ENCODE measurements at places on chromosomes 12 and 14.

- no peak for DNase-seq
Measured at GRCh38 chr12:125145196-125145595, 80.0 kb downstream of the AACS start.

DNA sequence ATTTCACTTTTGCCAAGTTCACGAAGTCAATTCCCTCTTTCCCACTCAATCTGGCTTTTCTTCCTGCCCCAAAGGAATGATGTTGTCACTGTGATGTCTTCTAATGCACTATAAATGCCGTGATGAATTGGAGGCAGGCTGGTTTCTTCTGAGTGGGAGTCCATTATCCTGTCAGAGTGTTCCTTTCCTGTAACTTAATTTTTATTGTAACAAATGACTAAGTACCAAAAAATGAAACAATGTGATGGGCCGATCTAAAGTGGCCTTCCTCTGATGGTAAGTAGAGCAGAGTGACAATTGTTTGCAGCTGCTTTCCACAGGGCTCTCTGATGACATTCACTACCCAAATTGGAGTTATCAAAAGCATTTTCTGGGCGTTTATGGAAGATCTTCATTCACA is 22.2 kb downstream of the TMEM30B start:
- no peak for DNase-seq

- DNase-seq: no peak
Measured at GRCh38 chr12:30843211-30843610, 83.3 kb upstream of the TSPAN11 start.

GRCh38 chr14:69727860-69728259 is 39.1 kb upstream of the SRSF5 start:
- DNase-seq: no peak

DNA sequence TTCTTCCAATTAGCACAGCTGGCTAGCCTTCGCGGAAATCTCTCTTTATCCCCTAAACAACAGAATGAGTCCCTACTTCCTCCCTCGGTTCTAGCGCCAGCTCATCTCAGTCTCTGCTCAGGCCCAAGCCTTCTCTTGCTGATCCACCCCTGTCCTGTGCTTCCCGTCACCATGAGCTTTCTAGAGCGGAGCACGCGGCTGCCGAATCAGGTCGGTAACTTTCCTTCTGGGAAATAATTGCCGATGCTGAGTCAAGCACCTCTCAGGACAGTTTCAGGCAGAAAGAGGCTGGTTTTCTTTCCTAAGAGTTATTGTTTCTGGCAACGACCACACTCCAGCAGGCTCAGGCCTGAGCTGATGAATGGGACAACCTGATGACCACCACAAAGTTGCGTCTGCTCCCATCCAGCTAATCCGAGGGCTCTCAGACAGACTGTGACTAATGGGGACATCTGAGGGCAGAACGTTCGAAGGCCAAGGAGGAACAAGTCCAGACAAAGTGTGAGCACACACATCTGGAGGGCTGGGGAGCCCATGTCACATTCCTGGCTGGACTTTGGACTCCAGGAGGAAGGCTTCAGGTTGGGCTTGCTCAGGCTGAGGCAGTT is 13.6 kb upstream of the GPR68 start:
- no peak for DNase-seq

- DNase-seq: no peak
Measured at GRCh38 chr12:71684081-71684480, 1.8 kb upstream of the TMEM19 start.

- DNase-seq: no peak
Measured at GRCh38 chr14:105945896-105946295, 419.5 kb downstream of the TMEM121 start.

- DNase-seq: no peak
Measured at GRCh38 chr12:32847287-32847686, 49.3 kb downstream of the PKP2 start.

GRCh38 chr14:36504771-36505175 is 15.3 kb downstream of the NKX2-1 start:
- no peak for DNase-seq

- no peak for DNase-seq
Measured at GRCh38 chr12:109291521-109292341, 17.4 kb downstream of the FOXN4 start.

- DNase-seq: no peak
Measured at GRCh38 chr12:64286521-64286920, 64.4 kb upstream of the KICS2 start.

DNA sequence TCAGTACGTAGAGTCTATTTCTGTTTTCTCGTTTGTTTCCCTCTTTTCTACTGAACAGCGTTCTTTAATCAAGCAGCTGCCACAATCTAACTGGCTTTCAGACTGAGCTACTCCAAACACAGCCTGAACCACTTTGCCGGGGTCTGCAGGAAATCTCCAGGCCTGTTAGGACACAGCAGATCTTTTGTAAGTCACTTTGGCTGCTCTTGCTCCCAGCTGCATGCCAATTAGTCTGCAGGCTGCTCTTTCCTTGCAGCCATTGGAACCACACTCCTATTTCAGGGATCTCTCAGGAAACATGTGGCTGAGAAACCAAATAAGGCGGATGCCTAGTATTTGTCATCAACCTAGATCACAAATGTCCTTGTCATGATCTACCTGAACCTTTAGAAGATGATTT is 73.6 kb downstream of the TMTC1 start:
- DNase-seq: no peak

GRCh38 chr14:62957562-62957961 is 87.7 kb downstream of the KCNH5 start:
- DNase-seq: no peak

- no peak for DNase-seq
Measured at GRCh38 chr14:21081521-21082142, 11.5 kb downstream of the ARHGEF40 start.

Data from ascending aorta (tissue), 2 donors.